ENCODE measurements at places on chromosomes 6 and 20.

DNA sequence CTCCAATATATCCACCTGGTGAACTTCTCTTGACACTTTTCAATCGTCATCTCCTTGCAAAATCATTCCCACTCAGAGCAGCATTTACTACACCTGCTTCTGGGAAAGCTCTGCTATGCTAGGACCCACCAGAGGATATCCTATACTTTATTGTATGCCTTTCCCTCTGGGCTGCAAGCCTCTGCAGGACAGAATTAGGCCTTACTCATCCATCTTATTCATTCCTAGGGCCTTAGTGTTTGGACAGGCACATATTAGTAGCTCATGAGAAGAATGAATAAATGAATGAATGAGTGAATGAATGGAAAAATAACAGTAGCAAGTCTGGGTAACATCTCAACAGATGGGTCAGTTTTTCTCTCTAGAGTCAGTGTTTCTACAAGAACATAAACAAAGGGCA lies 216.1 kb downstream of the MAFB start:
- no peak for DNase-seq

GRCh38 chr6:106080763-106081095 lies 5.4 kb upstream of the PRDM1 start:
- DNase-seq = no peak

GRCh38 chr6:10621213-10621612 lies 73.2 kb downstream of the C6orf52 start:
- DNase-seq = no peak

DNA sequence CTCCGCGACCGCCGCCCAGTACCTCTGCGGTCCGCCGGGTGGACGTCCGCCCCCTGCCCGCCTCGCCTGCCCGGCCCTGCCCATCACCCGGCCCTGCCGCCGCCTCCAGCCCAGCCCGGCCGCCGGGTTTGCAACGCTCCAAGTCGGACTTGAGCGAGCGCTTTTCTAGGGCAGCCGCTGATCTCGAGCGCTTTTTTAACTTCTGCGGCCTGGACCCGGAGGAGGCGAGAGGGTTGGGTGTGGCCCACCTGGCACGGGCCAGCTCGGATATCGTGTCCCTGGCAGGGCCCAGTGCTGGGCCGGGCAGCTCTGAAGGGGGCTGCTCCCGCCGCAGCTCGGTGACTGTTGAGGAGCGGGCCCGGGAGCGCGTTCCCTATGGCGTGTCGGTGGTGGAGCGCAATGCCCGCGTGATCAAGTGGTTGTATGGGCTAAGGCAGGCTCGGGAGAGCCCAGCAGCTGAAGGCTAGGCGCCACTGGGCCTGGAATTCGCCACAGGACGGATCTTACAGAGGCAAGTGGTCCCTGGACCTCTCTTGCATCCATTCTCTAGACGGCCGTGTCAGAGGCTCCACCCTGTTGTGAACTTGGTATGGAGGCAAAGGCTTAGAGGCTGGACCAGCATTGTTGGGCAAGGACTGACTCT lies 11.8 kb downstream of the FAM110A start:
- DNase-seq = no peak

- DNase-seq = no peak
Observed at GRCh38 chr6:115750946-115751345, 309.7 kb downstream of the FRK start.

DNA sequence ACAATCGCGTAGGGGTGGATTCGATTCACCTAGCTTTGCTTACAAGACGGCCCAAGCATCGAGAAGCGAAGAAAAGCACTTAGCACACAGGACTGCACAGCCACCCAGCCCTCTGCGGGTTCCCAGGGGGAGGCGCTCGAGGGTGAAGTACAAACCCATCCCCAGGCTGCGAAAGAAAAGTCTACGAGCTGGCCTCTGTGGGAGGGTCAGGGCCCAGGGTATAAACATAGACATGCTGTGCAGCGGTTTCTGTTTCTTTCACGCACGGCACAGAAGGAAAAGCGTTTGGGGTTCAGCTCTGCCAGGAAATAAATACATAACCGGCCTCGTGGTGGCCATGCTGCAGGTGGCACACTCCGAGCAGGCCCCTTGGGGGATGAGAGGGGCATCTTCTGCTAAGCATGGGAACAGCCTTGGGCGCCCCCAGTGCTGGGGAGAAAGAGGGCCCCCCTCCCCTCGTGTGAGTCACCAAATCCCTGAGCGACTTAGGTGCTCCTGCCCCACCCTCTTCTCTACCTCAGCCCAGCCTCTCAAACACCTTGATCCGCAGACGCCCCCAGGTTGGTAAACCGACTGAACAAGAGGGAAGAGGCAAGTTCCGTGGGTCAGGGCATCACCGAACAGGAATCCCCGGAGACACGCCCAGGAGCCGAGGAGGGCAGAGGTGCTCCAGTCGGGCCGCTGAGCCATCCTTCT lies 91.6 kb upstream of the RIPOR2 start:
- peak; percentile 71 for DNase-seq

GRCh38 chr20:60053125-60053817 lies 95.0 kb downstream of the CDH26 start:
- DNase-seq = no peak

DNA sequence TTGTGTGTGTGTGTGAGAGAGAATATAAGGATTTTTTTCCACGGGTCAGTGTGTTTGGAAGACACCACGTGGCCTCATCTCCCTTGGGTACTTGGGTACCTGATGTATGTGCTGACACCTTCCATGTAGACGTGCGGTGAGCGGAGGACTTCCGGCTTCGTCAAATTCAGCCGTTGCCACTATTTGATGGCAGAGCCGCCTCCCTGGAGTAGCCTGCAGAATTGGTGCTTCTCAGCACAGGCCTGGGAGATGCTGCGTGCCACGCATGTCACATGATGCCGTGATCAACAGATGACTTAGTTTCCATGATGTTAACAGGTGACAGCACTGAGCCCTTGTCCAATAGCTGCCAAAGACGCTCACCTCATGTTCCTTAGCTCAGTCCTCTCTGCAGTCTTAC lies 69.4 kb downstream of the CDH4 start:
- no peak for DNase-seq

DNA sequence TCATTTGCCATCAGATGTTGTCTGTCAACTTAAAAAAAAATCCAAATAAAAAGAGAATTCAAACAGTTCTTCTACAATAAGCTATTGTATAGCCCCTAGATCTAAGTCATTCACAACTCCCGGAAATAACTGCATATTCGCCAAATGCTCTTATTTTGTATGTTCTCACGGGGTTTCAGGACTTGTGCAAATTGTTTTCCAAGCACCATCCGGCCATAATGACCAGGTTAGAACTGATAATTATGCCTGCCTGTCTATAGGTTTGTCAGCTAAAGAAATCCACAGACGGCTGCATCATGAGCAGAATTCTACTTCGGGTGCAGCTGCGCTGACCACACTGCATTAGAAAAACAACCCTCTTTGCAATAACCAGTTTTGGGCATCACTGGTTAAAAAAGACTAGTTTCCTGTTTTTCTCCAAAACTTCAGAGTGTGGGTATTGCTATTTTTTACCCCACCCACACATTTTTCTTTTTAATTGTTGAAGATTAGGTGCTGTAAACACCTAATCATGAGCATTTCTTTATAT lies 87.7 kb downstream of the HIVEP2 start:
- no peak for DNase-seq

DNA sequence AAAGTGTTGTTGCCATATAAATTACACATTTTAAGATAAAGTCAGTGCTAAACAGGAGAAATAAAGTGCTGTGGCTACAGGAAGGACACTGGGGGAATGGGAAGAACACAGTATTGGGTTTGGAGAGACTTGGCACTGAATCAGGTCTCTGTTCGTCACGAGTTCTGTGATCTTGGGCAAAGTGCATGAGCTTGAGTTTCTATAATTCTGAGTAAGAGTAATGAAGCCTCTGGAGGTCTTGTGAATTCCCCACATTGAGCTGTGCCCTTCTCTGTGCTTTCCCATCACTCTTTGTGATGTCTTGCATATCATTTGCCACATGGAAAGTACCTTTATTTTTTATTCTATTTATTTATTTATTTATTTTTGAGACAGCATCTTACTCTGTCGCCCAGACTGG lies 16.8 kb upstream of the EEF1A1 start:
- DNase-seq = no peak

GRCh38 chr6:14953836-14954235 lies 292.0 kb upstream of the JARID2 start:
- no peak for DNase-seq

- no peak for DNase-seq
Observed at GRCh38 chr6:127907960-127908640, 7.2 kb upstream of the THEMIS start.

DNA sequence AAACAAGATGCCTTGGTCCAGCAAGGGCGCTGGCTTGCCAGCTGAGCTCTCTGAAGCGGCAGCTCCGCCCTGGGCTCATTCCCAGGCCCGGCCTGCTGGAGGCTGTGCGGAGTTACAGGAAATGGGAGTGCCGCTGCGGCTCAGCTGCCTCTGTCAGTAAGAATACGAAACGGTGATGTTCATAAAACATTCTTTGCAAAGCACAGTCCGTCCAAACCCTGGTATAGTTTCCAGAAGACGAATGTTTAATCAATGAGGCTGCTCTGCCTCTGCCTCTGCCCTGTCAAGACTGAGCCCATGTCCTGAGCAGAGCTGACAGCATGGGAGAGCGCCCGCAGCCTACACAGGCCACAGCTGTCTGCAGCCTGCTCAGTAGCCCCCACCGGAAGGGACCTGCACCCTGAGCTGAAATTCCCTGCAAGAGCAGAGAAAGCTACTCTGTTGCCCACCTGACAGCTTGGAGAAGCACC lies 153.3 kb upstream of the SNX9 start:
- no peak for DNase-seq

GRCh38 chr20:19699180-19699971 lies 58.7 kb upstream of the RIN2 start:
- DNase-seq = no peak

GRCh38 chr6:31723245-31723979 lies at the start of gene MPIG6B:
Gene MPIG6B (plus strand): TSS chr6:31723373. CDS start chr6:31723384, 11 bp downstream.
- no peak for DNase-seq

DNA sequence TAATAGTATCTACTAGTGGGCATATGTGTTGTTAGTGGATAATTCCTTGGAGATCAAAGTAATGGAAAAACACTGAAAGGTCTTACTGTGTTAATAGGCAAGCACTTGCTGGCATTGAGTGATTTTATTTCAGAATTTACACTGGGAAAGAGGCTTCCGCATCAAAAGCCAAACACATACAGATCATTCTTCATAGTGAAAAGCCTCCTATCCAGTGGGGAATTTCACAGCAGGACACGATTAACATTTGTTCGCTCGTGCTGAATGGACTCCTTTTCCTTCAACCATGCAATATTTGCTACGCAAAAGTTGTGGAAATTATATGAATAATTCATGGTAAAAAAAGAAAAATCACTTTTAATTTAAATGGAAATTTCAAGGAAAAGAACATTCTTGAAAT lies 26.4 kb downstream of the GABRR1 start:
- no peak for DNase-seq

DNA sequence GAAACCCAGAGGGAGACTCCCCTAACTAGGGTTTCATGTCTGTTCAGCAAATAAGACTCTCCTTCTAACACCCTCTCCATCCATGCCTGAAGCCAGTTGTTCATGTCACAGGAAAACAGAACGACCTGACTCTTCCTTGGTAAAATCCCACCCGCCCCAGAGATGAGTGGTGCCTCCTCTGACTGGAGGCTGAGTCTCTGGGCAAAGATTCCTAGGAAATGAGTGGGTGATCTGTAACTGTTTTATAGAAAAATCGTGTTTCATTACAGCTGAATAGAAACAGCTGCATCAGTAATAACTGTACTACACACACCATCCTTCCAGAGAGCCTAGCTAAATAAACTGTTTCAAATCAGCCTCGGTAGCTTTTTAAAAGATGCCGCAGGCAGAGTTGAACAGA lies 37.4 kb upstream of the MRPS10 start:
- DNase-seq = no peak

GRCh38 chr20:24657196-24657595 lies 187.8 kb downstream of the SYNDIG1 start:
- no peak for DNase-seq

- no peak for DNase-seq
Observed at GRCh38 chr20:25150016-25150415, 45.5 kb upstream of the ENTPD6 start.

DNA sequence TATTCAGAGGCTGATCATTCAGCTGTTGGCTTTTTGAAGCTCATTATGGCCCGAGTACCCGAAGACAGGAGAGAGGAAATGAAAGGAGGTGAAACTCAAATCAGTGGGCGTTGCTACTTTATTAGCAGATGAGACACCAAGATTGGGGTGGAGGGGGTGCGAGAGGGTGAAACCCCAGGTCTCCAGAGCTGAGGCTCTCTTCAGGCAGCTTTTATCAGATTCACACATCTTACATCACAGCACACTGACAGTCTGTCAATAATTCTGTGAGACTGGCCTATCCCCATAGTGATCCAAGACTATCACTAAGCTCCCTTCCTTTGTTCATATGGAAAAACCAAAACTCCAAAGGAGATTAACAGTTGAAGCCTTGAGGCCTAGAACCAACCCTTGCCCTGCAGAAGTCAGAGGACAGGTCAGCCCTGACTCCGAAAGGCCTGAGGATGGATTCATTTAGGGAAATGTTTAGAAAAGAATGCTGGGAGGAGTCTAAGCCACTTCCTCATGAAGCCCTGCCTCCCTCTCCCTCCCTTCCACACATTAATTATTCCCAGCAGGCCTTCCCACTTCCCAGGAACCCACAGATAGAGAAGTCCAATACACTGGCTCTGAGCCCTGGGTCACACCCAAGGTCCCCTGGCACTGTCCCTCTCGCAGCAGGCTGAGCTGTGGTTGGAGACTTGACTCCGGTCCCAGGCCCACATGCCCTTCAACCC lies 23.2 kb downstream of the TRERF1 start:
- DNase-seq = peak; percentile 60

DNA sequence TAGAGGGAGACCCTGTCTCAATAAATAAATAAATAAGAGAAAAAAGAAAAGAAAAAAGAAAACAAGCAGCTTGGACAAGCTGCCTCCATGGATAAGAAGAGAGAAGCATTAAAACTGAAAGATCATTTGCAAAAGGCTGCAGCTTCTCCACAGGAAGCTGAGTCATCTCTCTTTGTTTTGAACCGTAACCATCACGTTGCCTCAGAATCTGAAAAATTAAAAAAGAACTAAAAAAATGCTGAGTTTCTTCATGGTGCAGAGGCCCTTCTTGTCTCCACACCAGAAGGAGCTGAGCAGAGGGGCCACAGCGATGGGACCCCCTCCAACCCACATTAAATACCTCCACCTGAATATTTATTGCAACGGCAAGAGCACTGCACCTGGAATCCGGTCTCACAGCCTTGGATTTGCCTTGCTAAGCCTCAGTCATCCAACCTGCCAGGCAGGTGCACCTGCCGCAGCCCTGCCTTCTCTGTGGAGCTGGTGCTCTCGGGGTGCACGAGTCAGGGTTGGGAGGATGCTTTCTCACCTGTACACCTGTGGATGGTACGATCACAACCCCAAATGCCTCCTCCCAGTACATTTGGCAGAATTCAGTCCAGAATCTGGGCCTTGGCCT lies 28.1 kb downstream of the TOX2 start:
- DNase-seq = no peak

GRCh38 chr6:36625158-36625919 lies 31.2 kb downstream of the SRSF3 start:
- DNase-seq = no peak

GRCh38 chr6:122726649-122727048 lies 52.9 kb upstream of the FABP7 start:
- DNase-seq = no peak

GRCh38 chr20:52105442-52106422 lies 85.8 kb downstream of the ZFP64 start:
- DNase-seq = no peak

DNA sequence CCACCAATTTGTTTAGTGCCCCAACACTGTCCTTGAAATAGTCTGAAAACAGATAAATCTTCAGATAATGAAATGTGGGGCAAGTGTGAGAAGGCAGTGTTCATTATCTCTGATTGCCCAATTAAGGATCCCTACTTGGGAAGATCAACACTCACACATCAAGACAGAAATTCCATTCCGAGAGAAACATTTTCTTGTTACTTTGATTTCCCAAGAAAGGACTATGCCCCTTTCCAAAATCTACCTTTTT lies 16.2 kb downstream of the HMGN4 start:
- no peak for DNase-seq
